ENCODE measurements at places on chromosomes 6 and 20.
A peak's percentile ranks its signal among the peaks of the same experiment; 100 is the strongest.

DNA sequence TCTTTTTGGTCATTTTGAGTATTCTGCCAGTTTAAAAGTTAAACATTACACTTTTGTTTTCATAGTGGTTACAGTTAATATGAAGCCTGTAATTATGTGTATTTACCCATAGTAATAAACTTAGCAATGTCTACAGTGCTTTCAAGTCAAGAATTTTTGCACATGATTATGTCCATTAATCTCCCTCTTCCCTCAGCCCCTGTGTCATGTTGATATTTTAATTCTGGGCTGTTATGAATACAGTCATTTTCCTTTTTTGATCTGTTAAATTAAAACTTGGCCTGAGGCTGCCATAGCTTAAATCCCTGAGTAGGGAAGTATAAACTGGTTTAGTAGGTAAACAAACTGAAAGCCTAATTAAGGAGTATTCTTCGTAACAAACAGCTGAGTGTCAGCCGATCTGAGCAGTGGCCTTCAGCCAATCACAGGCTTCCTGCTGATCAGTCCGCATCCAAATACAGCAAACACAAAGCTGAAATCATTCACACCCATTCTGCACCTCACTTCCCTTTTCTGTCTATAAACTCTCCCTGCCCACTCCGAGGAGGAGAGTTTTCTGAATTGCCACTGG, 9.5 kb upstream of the SFT2D1 start:
- DNase-seq, result peak; percentile 9

GRCh38 chr20:45782890-45783289, 8.8 kb downstream of the WFDC3 start:
- no peak for DNase-seq

- peak; percentile 64 for DNase-seq
Observed at GRCh38 chr6:47134476-47135189, 92.5 kb upstream of the ADGRF1 start.

DNA sequence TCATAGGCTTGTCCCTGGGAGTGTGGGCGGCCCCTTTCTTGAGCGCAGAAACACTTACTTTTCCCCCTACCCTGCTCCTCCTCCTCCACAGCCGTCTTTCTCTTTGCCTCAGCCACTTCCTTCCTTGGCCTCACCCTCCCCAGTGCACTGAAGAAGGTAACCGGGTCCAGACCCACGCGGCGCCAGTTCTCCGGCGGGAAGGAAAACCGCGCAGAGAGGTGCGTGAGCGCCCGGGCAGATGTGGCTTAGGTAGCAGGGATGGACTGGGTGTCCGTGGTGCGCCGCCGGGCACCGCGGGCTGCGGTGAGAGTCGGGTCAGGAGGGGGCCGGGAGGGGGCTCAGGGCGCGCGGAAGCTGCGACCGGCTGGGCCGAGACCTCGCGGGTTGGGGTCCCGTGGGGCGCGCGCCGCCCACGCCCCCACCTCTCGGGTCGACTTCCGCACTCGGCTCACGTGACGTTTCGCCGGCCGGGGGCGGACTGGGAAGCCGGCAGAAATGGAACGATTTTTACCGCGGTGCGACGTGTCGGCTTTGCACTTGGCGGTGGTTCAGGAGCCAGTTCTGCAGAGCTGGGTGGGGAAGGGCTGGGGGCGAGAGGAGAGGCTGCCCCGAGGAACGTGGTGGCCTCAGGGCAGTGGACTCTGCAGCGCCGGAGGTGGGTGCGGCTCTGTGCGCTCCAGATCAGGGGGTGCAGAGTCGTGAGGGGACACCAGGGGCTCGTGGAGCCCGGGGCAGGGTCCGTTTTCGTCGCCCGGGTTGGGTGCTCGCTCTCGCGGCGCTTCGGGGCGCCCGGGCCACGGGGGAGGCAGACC, at the start of gene ABRACL:
ABRACL (plus strand) TSS at position 88 of the 812 bp plus-strand sequence. CDS start 5,416 bp downstream, outside the sequence.
- peak; percentile 90 for DNase-seq

DNA sequence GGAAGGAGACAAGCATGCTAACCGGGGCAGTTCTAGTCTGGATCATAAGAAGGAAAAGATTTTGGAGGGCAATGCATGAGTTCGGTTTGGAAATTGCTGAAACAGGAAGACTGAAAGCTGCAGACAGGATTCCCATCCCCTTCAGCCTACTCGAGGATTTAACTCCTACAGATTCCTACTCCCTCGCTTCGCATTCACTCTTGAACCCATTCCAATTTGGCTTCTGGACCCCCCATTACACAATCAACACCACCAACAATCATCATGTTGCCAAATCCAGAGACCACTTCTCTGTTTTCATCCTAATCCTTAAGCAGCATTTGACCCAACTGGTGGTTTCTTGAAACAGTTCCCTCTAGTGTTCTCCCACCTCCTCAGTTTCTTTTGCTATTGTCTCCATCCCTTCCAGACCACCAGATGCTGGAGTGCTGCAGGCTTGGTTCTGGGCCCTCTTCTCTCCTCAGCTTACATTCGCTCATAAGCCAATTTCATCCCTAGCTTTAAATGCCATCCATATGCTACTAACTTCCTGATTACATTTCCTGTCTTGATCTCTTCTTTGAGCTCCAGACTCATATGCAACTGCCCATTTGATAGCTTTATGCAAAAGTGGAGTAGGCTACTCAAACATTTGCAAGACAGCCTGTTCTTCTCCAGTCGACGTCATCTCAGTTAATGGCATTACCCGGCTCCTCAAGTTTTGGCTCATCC, 66.5 kb downstream of the DTNBP1 start:
- DNase-seq, result no peak

- no peak for DNase-seq
Observed at GRCh38 chr6:108579328-108579721, 18.6 kb downstream of the FOXO3 start.

DNA sequence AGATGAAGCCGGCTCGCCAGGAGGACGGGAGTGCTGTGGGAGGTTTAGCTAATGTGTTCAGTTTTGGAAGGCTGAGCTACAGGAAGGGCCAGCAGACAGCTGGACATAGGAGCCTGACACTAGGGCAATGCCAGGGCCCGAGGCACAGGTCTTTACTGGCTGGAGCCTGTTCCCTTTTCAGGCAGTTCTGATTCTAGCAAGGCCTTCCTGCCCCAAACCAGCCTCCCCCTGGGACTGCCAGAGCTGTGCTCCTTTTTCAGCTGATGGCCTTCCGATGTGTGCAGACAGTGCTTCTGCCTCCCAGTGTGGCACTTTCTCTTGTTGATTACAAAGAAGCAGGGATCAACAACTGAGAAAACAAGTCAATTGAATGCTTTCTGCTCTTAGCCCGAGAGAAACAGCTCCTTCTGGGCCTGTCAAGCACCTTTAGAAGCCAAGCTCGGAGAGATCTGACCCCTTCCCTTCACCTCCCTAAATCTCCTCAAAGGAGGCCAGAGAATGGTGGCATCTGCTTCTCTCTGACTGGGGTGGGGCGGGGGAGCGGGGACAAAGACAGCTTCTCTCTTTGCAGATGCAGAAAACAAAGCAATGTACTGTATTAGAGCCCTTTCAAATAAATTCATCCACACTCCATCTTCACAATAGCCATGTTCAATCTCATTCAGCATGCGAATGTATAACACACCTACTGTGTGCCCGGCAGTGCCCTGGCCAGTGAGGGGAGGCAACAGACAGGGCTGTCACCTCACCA, 63.2 kb downstream of the RAB44 start:
- no peak for DNase-seq

GRCh38 chr6:72832271-72832670, 210.4 kb downstream of the KCNQ5 start:
- no peak for DNase-seq
